ENCODE measurements at places on chromosomes 2 and 18. TPM values are rescaled to one million over a fixed set of nuclear protein-coding genes. Genes with fewer than 3 reads are reported as not detected.

Gene HNMT
- polyA plus RNA-seq: 63.9 TPM

Gene C2orf92
- polyA plus RNA-seq: 10.6 TPM

Gene RIT2
- 0.09 TPM for polyA plus RNA-seq

Gene ANKAR
- polyA plus RNA-seq: 16.4 TPM

Gene AQP12A
- 0.38 TPM for polyA plus RNA-seq

Gene DSG2
- polyA plus RNA-seq: 52.9 TPM

Gene UXS1
- 74.8 TPM for polyA plus RNA-seq

Gene PXDN
- 149 TPM for polyA plus RNA-seq

Gene HOXD13
- polyA plus RNA-seq: 0.14 TPM

Gene DSEL
- 31.0 TPM for polyA plus RNA-seq

DNA sequence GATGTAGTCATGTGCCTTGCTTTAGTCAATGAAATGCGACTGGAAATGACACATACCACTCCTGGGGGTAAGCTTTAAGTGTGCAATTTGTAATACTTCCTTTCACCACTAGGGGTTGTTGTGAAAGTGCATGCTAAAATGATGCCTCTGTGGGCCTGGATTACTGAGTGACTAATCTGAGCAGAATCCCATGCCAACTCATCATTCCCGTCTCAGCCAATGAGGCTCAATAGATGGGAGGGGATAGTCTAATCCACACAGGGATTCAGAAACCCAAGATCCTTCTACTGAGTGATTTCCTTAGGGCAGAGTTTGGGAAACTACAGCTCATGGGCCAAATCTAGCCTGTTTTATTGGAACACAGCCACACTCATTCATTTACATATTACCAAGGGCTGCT is 54.0 kb downstream of the HRH4 start:
- DNase-seq: no peak

DNA sequence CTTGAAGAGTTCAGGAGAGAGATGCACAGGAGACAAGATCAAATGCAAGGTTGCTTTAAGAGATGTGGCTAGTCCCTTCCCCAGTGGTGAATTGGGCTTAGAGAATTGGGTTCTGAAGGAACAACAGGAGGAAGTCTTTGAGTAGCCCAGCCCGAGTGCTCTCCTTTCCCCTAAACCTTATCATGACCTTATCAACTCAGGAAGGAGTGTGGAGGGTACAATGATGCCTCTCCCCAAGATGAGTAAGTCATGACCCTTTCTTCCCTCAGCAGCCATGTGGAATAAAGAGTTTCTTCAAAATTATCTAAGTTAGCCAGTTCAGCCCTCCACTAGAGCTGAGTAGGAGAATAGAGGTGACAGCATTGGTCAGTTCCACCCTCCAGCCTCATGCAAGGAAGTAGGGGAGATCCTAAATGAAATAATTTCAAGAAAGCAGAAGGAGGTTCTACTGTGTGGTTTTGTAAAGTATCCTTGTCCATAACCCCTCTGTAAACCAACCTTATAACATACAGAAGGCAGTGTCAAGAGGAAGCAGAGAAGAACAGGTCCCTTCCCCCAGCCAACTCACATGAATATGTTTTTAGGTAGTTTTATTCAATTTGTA is 88.4 kb downstream of the ARHGAP15 start:
- no peak for DNase-seq

- no peak for DNase-seq
Observed at GRCh38 chr2:158544998-158545397, 88.2 kb downstream of the PKP4 start.

GRCh38 chr2:240713071-240713927 is 21.6 kb downstream of the AQP12A start:
- no peak for DNase-seq

DNA sequence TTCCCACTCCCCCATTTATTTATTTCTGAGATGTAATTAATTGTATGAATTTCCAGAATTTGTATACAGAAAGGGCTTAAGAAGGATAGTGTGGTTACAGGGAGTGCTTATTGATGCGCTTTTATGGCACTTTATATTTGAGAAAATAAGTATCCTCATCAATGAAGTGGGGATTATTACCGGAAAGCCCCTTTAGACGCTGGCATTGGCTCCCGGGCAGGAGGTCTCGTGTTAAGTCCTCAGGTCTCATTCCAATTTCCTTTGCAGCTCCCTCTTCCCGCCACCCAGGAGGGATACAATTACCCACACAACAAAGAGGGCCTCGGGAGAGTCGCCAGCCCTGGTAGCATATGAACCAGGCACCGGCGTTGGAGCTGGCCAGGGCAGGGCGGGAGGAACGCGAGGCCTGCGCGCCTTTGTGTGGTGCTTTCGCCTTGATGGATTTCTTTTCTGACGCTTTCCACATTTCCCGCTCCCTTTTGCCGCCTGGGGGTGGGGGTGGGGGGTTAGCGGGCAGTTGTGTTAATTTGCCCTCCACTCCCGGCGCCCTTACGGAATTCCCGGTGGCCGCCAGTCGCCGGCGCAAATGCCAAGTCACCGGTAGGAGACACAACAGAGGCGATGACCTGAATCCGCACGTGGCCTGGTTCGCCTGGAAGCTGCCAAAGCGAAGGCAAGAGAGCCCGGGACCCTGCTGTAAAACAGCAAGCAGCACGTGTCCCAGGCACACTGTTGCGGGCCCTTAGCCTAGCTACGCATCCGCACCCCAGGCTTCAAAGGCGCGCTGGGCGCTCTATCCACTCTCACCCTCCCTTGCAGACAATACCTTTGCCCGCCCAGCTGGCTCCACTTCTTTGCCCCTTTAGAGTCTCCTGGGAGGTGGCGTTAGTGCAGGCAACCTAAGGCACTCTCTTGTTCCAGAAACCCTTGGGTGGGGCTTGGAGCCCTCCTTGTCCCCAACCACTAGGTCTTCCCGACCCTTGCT is 3.3 kb downstream of the GAD1 start:
- DNase-seq: no peak

GRCh38 chr2:68912732-68913131 is 40.0 kb downstream of the GKN2 start:
- DNase-seq: no peak

DNA sequence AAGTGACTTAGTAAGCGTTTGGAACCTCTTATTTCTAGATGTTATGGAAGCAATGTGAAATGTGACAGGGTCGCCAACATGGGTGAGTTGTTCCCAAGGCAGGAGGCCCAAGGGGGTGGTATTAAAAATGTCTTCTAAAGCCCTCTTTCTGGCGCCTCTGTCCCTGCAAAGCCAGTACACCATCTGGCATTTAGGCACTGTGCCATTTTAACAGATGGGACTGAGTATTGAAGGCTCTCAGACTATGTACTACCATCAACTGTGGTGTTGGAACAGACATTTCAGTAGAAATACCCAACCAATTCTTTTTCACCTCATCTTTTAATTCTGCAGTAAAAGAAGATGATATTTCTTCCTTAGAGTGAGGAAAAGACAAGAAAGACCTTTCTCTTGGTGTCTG is 384.5 kb upstream of the MMADHC start:
- no peak for DNase-seq

DNA sequence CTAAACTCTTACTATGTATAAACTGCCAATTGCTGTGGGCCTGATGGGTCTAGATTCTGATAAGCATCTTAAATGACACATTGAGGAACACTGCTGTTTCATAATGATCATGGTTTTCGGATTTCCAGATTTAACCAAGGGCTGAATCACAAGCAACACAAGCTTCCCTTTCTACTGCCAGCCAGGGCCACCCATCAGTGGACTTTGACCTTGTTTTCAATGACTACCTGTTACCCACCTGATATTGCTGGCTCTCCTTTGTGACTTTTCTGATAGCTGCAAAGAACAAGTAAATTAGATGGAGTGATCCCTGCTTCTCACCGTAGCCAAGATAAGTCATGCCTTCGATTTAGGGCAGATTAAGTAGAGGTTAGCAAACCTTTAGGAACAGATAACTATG is 259.0 kb downstream of the PAX3 start:
- no peak for DNase-seq

GRCh38 chr2:69210385-69210784 is 176.6 kb downstream of the GFPT1 start:
- no peak for DNase-seq

DNA sequence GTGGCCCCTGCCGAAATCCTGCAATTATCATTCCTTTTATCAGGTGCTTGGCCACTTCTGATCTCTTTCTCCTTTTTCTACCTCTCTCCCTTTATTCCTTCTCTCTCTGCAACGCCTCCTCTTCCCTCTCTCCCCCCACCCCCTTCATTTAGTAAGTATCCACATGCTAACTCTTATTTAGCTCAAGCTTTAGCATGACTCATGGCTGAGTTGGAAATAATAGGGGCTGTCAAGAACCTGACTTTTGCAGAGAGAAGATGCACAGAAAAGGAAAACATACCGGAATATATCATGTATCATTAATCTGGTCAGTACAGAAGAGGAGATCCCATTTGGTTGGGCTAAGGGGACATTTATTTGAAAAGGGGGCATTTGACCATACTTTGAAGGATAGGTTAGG is 33.1 kb downstream of the FAM171B start:
- DNase-seq: no peak

DNA sequence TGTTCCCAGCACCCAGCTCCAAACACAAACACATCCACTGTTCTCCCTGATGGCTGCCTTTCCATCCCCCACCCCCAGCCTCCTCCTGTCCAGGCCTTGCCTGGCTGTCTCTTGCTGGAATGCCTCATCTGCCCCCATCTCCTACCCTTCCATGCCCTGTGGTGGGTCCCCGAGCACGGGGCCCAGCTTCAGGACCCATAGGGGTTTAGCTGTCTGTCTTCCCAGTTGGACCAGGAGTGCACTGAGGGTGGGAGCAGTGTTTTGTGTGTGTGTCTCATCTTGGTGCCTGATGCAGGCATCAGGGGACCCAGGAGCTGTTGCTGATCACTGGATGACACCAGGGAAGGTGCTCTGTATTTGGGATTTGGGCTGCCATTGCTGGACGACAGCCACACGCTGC is 34.5 kb downstream of the GLI2 start:
- DNase-seq: no peak

DNA sequence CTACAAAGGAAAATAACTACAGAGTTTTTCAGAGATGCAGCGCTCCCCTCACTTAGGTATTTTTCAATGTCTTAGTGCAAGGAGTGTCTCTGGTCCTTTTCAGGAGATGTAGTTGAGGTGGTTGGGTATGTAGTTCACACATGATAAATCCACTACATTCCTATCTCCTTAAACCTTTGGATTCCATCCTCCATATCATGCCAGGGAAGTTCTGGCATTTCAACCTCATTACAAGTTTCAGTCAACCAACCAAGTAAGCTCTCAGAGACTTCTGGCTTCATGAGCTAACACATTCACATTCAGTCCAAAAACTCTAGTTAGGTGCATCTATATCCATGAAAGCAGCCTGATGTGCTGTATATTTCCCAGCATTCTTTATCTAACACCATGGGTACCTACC is 47.3 kb downstream of the MAP3K20 start:
- DNase-seq: no peak

DNA sequence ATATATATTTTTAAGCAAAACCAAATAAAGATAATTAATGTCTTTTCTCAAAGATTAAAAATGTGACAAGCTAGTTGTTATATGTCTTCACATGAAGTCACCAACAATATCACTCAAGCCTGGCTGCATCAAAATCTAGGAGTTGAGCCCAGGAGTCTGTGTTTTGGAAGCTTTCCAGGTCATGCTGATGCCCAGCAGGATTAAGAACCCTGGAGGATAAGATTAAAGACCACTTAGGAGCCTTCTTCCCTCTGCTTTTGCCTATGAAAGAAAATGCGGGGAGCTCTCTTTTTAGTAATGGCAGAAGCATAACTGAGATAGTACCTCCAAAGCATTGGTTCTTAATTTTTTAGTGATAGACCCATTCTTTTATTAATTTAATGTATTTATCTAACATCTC is 157.4 kb downstream of the ASXL3 start:
- DNase-seq: no peak

- no peak for DNase-seq
Observed at GRCh38 chr2:239772721-239773120, 252.4 kb downstream of the NDUFA10 start.

DNA sequence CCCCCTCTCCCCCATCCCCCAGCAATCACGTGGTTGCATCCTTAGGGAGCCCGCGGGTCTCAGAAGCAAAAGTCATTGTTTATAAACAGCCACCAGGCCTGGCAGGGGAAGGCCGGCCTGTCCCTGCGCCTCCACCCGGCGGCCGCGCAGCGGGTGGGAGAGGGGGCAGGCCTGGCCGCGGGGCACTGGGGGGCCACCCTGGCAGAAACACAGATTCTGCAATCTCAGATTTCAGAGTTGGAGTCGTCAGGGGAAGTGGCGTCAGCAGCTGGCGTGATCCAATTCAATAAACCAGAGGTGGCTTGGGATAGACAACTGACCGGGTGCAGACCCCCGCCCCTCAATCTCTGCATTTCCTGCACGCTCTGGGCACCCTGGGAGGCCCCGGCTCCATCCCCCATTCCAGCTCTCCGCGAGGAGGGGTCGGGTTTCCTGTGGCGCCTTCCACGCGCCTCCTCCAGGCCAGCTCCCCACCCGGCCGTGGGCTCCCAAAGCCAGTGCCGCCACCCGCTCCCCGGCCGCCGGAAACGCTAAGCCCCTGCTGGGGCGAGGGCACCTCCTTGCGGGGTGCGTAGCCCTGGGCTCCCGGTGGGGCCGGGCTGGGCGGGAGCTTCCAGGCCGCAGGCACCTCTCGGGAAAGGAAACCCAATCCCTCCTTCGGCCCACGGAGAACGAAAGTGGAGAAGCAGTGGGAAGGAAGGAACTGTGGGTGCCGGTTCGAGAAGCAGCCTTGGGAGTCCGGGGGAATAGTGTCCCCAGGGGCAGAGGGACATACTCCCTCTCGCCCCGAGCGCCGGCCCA is 1.1 kb downstream of the BIN1 start:
- no peak for DNase-seq

DNA sequence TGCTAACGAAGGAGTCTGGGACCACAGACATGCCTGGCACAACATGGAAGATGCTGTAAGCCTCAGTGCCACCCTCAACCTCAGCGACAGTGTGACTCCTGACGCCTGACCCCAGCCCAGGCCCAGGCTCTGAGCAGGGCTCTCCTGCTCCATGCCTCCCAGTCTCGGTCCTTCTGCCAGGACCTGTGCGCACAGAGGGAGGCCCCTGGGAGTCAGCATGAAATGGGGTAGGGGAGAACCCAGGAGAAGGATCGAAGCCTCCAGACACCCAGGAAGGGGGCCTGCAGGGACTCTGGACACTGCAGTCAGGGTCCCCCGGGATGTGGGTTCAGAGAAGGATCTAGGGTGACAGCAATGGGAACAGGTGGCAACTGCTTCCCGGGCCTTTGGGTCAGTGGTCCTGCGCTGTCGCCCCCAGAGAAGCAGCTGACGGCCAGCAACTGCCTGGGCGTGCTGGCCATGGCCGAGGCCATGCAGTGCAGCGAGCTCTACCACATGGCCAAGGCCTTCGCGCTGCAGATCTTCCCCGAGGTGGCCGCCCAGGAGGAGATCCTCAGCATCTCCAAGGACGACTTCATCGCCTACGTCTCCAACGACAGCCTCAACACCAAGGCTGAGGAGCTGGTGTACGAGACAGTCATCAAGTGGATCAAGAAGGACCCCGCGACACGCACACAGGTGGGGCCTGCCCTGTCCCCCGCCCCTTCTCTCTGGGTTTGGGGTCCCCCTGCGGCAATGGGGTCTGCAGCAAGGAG is 233.9 kb downstream of the ATAD2B start:
- DNase-seq: no peak

Data from renal cortex interstitium (tissue), 15 donors.